CD4-positive, alpha-beta T cell treated with Interleukin-4 for 4 hours (primary cell): ENCODE measurements at places on chromosomes 1 and 21.
A peak's percentile ranks its signal among the peaks of the same experiment; 100 is the strongest.

- no peak for DNase-seq
These were observed 4.2 kb downstream of the SCNN1D start for GRCh38 chr1:1284221-1285101.

- no peak for DNase-seq
These were observed 52.2 kb downstream of the SSBP3 start for GRCh38 chr1:54353959-54354358.

DNA sequence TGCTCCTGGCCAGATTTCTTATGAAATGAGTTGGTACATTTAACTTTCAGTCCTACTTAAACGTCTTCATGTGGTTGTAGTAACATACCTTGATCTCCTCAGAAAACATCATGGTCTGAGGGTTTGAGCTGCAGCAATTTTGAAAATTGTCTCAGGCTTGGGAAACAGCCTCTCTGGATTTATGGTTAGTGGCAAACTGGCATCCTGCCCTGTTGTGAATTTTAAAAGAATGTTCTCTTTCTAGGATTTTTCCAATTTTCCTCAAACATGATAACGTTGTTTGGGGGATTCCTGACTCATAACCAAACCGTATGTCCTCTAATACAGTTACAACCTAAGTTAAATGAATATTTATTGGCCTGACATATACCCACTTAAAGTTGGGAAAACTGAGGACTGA is 624.4 kb downstream of the LMO4 start:
- no peak for DNase-seq

DNA sequence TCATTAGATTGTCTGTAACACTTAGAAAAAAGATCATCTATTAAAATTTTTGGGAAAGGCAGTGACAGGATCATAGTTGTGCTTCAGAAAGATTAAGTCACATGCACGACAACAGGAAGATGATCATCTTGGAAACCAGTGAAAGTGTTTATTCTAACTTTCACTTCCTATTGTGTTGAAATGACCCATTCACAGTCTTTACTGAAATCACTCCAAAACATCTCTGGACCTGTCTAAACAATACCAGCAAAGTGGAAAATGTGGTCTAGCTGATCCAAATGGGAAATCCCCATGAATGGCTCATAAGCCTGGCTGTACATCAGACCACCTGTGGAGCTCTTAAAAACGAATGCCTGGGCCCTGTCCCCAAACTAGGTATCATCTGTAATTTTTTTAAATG is 111.1 kb upstream of the ETV3 start:
- no peak for DNase-seq

- DNase-seq = peak; percentile 70
These were observed 5.5 kb upstream of the AGTRAP start for GRCh38 chr1:11730429-11730891.
